NCI-H1092 treated with DMSO at 0.1 percent for 48 hours (cell line): ENCODE measurements at places on chromosomes 4 and X.

- DNase-seq, result no peak
These were observed 39.9 kb downstream of the APBB2 start for GRCh38 chr4:41174444-41174843.

DNA sequence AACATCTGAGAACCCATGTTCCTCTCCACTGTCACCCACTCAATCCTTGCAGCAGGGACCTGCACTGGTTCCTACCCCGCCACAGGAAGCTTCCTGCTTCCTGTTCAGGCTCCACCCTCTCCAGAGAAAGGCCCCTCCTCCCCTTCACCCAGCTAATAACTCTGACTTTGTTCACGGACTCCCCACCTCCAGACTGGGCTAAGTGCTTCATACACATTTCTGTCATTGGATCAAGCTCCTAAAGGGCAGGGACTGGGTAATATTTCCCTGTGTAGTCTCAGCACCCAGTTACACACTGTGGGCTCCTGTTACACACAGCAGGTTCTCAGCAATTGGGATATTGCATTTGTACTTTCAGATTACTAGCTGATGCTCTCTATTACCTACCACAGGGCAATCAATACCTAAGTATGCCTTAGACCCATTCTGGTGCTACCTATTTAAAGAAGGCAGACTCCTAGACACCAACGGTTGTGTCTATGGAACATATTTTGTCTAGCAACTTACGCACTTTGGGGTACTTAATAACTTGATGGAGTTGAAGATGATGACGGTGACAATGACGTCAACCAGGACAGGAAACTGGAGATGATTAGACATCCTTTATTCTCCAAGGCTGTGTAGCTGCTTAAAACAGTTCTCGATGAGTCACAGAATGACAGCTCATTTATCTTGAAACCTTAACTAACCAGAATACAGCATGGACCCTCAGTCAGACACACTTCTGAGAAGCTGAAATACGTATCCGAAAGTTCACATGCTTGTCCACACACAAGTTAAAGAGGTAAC lies 58.1 kb downstream of the MAML3 start:
- DNase-seq, result no peak

DNA sequence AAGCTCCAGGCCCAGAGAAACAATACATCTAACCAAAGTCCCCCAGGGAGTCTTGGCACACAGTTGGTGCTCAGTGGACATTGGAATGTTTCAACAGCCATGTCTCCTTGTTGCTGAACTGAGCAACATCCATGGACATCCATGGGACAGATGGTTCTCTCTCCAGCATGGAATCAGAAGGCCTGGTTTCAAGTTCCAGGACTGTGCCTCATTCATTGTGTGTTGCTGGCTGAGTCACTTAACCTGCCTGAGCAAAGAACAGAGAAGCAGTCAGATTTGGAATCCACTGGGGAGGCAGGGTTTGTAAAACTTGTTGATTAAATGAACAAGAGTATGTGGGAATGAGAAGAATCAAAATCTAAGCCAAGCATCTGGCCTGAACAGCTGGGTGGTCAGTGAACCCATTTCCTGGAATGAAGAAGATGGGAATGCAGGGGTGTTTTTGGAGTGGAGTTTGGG lies 147.9 kb downstream of the CHIC2 start:
- no peak for DNase-seq

GRCh38 chrX:9861711-9862110 lies 75.5 kb downstream of the SHROOM2 start:
- DNase-seq, result no peak

DNA sequence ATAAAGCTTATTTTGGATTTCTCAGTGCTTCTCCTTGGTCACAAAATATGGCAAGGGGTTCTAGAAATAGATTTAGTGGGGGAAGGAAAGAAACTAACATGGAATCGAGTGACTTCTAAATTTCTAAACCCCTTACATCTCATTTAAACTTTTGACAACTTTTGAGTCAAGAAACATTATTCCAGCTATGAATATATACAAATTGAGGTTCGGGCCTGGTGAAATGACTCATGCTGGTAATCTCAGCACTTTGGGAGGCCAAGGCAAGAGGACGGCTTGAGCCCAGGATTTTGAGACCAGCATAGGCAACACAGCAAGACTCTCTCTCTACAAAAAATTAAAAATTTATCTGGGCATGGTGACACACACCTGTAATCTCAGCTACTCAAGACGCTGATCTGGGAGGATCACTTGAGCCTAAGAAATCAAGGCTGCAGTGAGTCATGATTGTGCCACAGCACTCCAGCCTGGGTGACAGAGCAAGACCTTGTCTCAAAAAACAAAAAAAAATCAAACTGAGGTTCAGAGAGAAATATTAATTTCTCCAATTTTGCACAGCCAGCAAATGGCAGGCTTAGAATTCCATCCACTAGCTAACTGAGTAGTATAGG lies 99.8 kb downstream of the ANXA3 start:
- no peak for DNase-seq

DNA sequence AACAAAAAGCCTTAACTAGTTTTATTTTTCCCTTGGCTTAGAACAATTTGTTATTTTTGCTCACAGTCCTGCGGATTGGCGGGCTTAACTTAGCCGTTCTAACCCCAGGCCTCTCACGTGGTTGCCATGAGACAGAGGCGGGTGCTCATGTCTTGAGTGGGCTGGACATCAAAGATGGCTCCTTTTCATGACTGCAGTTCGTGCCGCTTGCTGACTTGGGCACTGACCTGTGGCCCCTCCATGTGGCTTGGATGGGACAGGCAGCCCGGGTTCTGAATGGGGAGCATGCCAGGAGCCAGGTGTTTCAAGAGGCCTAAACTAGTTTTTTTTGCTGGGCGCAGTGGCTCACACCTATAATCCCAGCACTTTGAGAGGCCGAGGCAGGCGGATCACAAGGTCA lies 40.7 kb downstream of the CDS1 start:
- no peak for DNase-seq

GRCh38 chrX:36348509-36348908 lies 429.0 kb downstream of the CFAP47 start:
- no peak for DNase-seq

DNA sequence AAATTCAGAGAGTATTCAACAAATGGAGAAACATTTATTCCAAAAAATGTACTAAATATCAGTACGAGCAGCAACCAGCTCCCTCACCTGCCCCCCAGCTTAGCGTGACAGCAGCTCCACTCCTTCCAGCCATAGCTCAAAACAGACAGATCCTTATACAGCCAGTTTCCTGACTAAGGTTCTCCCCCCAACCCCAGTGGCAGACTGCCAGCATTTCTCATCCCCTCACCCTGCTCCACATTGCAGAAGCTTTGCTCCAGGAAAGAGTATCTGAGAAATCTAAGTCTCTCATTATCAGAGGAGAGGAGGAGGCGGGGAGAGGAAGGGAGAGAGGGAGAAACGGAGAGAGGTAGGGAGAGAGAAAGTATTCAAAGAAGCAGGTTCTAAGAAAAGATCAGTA lies 53.3 kb upstream of the PASD1 start:
- DNase-seq, result no peak

- no peak for DNase-seq
These were observed 97.4 kb upstream of the MYOZ2 start for GRCh38 chr4:119038116-119038841.

DNA sequence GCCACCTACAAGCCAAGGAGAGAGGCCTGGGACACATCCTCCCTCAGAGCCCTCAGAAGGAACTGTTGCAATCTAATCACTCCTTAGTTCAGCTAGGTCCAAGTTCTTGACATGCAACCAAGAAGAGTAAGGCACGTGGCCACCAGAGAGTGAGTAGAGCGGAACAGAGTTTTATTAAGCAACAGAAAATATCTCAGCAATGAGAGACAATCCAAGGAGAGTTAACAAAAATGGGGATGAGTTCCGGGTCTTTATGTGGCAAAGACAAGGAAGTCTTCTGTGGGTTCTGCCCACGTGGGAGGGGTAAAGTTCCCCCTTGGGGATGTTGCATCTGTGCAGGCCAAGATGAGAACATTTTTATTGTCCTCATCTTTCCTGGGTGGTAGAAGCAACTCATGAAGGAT lies 38.5 kb upstream of the PROM1 start:
- no peak for DNase-seq

- DNase-seq, result no peak
These were observed 484 bp downstream of the CXCL2 start for GRCh38 chr4:74098427-74098994.

DNA sequence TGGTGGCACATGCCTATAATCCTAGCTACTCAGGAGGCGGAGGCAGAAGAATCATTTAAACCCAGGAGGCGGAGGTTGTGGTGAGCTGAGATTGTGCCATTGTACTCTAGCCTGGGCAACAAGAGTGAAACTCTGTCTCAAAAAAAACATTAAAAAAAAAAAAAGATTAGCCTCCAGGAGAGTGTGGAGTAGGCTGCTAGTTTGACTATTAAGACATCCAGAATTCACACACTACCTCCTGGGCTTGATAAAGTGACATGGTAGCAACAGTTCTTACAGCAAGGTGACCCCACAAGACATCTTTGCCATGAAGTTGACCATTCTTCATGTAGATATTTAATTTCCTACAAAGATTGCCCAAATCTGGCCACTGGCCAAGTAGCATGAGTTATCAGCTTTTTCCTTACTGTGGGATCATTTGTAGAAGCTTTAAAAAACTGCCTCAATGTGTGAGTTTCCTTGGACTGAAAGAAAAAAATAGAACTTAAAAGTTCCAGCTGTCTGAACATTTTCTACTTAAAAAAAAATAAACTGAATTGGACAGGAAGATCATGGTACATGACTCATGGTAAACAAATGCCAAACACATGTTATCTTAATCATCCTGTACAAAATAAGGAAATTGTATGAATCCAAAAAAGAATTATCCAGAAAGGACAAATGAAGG lies 35.3 kb upstream of the SPRY1 start:
- DNase-seq, result no peak

DNA sequence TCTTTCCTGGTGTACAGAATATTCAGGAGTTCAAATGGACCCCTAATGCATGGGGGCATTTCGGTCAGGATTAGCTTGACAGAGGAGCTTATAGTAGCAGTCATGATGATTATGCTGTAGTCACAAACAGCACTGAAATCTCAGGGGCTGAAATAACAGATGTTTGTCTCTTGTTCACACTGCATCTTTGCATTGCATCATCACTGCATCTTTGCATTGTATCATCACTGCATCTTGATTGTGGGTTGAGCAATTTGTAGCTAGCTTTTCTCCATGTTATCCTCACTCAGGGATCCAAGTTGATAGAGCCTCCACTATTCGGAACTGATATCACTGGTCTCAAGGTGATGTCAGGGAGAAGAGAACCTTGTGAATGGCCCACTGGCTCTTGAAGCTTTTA lies 160.9 kb downstream of the GATB start:
- no peak for DNase-seq

GRCh38 chrX:47297874-47298273 lies 65.1 kb downstream of the USP11 start:
- DNase-seq, result no peak

- DNase-seq, result no peak
These were observed 171.0 kb upstream of the TBL1X start for GRCh38 chrX:9293903-9294302.

DNA sequence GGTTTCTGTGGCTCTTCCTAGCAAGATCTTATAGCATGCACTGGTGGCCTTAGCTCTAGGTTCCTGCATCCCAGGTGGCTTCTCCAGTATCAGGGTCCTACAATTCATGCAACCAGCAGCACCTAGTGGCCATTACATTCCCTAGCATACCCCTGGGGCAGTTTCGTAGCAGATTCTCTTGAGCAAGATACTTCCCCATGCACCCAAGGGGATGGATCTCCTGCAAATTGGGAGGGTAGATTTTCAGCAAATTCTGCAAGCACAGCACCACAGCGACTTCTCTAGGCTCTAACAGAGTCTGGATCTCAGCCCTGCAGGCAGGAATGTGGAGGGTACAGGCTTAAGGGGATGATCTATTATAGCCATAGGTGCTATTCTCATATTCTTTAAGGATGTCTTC lies 13.1 kb upstream of the SLC9B1 start:
- DNase-seq, result no peak

DNA sequence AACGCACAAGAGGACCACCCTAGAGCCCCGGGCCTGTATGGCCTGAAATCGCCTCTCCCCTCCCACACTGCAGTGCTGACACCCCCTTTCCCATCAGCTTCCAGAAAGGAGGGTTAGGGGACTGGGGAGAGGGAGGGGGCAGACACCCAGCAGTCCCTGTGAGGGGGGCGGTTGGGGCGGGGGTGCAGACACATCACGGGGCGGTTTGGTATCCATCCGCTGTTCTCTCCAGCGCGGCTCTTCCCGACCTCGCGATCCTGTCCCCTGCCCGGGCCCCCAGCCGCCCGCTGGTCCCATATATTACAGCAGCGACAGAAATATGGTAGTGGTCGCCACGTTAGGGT lies 404 bp upstream of the GPRASP2 start:
- no peak for DNase-seq

GRCh38 chr4:142701017-142701416 lies 145.1 kb downstream of the INPP4B start:
- DNase-seq, result no peak

DNA sequence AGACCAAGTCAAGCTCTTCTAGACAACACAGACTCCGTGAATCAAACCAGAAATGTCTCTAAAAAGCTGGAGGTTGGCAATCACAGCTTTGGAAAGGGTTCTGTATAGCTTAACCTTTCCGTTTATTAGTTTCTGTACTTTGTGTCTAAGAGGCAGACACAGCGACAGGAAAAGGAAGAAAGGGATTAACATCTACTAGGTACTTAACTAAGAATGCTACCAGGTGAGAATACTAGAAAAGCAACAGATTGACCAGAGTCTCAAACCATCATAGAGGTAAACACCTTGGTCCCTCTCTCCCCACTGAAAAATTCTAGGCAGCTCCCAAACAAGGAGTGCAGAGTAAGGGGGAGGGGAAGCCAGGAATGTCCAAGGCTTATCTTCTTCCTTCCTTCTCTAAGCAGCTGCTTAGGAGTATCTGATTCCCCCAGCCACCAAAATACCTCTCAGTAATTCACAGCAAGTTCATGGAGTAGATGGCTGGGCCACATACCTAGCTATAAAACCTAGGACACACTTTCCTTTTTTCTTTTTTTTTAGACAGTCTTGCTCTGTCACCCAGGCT lies 80.8 kb downstream of the APBB2 start:
- DNase-seq, result no peak

DNA sequence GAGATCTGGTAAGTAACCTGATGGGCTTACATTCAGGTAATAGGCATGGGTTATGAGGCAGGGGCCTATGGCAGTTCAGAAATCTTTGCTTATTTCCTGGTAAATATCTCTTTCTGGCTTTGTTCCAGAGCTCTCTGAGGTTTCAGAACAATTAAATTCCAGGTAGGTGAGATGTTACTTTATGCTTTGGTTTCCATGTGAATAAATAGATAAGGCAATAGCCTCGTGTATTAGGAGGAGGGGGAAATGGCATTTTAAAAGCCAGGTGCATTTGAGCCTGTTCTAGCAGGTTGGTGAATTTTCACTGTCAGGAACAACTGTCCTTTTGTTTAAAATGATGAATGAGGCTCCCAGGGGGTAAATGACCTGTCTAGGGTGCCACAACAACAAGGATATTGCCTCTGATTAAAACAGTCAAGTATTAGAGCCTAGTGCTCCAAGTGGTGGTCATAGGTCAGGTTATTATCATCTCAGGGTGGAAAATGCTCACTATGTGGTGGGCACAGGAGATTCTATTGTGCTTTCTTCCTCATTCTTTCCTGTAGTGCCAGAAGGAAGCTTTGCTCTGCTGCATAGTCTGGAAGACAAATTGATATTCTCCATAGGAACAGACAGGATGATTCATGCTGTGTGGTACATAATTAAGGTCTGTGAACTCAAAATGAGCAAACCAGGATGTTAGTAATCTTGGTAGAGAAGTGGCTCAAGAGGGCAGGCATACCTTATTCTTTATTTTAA lies 296.2 kb downstream of the INPP4B start:
- no peak for DNase-seq

- DNase-seq, result peak; percentile 58
These were observed 79.6 kb downstream of the CCKAR start for GRCh38 chr4:26410385-26411293.

GRCh38 chrX:150573702-150574101 lies 5.3 kb downstream of the MTM1 start:
- no peak for DNase-seq
